ENCODE measurements at places on chromosomes 2 and 18. TPM values are rescaled to one million over a fixed set of nuclear protein-coding genes. Genes with fewer than 3 reads are reported as not detected.

GRCh38 chr2:225027061-225027762, 15.1 kb downstream of the DOCK10 start:
- no peak for DNase-seq

DNA sequence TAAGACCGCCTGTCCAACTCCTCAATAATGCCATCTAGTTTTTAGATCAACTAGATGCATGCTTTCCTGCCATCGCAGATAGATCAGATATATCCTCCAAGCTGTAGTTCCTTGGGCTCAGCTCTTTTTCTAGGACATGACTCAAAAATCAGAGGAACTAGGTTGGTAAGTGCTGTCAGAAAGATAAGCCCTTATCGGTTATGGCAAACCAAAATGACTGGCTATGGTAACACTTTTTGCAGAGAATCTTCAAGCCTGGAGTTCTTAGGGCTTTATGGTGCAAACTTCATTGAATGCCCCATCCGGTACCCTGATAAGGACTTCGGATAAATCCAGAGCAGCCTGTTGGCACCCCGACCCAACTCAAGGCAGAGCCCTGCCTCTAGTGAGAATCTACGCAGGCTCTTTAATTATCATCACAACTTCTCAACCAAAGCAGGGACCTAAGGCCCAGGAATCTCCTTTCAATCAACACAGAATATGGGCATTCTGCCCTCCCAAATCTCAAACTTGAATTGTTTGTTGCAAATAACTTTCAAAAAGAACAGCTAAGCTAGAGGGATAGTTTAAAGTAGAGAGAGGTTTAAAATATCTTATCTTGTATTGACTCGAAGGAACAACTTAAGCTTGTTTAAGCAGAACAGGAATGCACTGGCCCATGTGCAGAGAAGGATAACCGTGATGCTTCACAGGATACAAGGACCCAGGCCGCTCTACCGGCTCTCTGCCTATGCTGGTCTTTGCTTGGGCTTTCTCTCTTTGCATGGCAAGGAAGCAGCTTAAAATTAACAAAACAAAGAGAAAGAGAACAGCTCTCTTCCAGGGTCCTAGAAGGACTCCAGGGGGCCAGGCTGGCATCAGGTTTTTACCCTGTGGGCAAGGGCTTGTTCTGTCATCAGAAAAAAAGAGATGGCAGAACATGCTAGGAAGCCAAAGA, 3.4 kb upstream of the CYP1B1 start:
- DNase-seq: no peak

- no peak for DNase-seq
Measured at GRCh38 chr2:104406261-104406726, 447.6 kb upstream of the POU3F3 start.

DLX1 gene
- not detected for total RNA-seq

- DNase-seq: no peak
Measured at GRCh38 chr2:105410554-105410953, 11.7 kb upstream of the FHL2 start.

GRCh38 chr2:113251118-113251517, 27.6 kb downstream of the PAX8 start:
- no peak for DNase-seq

DNA sequence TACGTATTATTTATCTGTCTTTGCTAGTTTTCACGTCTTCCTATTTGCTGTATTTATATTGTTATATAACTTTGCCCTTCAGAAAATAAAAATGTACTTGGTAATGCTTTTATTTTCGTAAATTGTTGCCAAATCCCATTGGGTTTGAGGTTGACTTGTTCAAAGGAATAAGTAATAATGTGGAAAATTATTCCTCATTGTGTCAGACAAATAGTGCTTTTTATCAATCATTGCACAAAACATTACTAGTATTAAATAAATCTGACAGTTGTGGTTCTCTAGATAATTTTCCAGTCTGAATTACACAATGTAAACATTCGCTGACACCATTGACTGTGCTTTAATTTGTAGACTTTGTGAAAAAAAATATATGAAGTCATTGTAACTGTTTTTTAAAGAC, 798.3 kb upstream of the TMEFF2 start:
- DNase-seq: no peak

GRCh38 chr2:85433511-85434089, 15.1 kb downstream of the SH2D6 start:
- DNase-seq: no peak

DNAH7 gene
- 2.5 TPM for total RNA-seq

MEIS1 gene
- 11.5 TPM for total RNA-seq

DNA sequence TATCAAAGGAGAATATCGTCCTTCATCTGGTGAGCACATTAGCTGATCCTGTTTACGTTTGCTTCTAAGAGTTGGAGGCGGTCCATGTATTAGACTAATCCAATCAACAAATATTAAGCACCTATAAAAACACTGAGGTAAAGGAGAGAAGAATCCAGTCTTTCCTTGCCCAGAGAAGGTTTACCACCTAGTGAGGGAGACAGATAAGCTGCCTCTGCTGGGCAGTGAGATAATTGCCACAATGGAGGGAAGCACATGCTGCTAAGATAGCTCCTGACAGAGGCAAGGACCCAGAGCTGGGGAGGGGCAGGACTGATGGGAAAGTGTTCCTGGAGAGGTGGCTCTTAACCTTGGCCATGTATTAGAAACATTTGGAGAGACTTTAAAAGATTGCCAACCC, 36.7 kb upstream of the ST8SIA5 start:
- DNase-seq: no peak

DNA sequence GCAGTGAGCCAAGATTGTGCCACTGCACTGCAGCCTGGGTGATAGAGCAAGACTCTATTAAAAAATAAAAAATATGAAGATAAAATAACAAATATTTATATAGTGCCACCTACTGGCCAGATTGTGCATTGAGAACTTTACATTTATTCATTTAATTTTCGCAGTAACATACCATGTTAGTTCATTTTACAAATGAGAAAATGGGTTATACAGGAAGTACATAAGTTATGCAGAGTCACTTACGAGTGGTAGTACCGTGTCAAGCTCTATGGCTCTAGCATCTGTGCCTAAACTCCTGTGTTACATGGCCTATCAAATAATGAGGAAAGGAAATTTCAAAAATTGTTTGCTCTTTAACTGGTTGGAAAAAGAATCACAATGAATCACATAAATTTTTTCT, 27.9 kb downstream of the RIF1 start:
- DNase-seq: peak; percentile 18

C2orf15 gene
- total RNA-seq: 6.9 TPM

LIMS4 gene
- total RNA-seq: not detected

DNA sequence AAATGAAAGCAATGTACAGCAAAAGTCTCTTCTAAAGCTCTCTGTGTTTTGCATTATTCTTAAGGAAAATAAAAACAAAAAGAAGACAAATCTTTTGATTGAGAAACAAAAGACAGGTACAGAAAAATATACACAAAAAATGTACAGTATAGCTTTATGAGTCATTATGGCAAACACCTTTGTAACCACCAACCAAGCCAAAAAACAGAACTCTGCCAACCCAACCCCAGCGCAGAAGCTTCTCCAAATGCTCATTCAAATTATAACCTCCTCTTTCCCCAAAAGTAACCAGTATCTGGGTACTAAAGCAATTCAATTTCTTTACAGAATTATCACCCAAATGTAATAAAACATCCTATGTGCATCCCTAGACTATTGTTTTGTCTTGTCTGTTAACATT, 255.9 kb upstream of the STON1 start:
- no peak for DNase-seq

GRCh38 chr2:233082222-233082930, 22.2 kb downstream of the INPP5D start:
- DNase-seq: no peak

TM4SF20 gene
- total RNA-seq: not detected

METTL5 gene
- 68.2 TPM for total RNA-seq

DNA sequence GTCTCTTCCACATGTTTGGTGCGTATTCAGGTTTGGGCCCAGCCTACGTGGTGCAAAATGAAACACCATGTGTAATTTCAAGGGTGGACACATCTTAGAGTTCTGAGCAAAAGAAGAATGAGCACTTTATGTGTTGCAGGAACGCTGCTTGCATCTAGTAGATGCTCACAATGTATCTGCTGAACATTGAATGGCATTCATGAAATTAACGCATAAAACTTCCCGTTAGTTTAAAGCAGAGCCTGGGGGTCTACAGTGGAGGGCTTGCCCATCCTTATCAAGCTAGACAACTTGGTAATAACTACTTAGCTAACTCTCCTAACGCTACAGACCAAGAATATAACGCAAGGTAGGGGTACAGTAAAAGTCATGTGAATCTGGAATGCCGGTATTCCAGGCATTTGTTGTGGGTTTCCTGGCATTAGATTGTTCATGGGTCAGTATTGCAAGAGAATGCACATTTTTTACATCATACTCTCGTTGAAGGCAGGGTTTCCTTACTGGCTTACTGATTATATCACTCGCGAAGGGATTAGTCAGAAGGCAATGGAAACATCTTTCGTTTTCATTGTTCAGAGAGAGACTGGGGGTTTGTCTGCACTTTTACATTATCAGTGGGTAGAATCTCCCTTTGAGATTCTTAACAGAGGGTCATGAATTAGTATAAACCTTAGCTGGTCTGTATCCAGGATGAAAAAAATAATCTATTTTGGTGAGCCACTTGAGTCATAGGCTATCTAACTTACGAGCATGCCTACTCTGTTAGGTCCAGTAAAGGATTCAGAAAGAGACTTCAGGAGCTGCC, 229.5 kb upstream of the EPAS1 start:
- no peak for DNase-seq

PROC gene
- 0.59 TPM for total RNA-seq

FBXO36 gene
- 0.42 TPM for total RNA-seq

Measured in Calu3 (cell line).